ENCODE measurements at places on chromosomes 2 and 18.

GRCh38 chr2:194661431-194661830 is 995.6 kb upstream of the SLC39A10 start:
- DNase-seq = no peak

DNA sequence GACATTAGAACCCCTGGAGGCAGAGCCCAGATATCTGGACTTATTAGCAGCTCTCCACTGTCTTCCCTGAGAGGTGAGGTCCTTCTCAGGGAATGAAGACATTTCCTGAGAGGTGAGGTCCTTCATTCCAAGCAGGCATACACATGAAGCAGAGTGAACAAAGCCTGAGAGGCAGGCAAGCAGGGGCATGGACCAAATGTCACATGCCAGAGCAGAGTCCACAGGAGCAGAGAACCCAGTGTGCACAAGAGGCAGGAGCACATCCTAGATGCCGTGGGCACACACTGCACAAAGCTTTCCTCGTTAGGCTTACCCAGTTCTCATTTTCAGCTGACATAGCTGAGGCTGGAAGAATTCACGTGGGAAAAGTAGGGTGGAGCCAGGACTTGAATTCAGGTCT is 759.9 kb upstream of the HS6ST1 start:
- DNase-seq = no peak

- DNase-seq = no peak
Measured at GRCh38 chr2:150464270-150464669, 23.2 kb downstream of the RND3 start.

GRCh38 chr2:121377646-121378045 is 92.6 kb upstream of the TFCP2L1 start:
- DNase-seq = peak; percentile 1

- no peak for DNase-seq
Measured at GRCh38 chr2:60324536-60324935, 228.9 kb downstream of the BCL11A start.

GRCh38 chr2:70686577-70687460 is 81.2 kb downstream of the ADD2 start:
- no peak for DNase-seq

GRCh38 chr2:24597181-24597870 is 106.3 kb downstream of the NCOA1 start:
- no peak for DNase-seq

- peak; percentile 34 for DNase-seq
Measured at GRCh38 chr18:62522178-62522503, 684 bp upstream of the ZCCHC2 start.

DNA sequence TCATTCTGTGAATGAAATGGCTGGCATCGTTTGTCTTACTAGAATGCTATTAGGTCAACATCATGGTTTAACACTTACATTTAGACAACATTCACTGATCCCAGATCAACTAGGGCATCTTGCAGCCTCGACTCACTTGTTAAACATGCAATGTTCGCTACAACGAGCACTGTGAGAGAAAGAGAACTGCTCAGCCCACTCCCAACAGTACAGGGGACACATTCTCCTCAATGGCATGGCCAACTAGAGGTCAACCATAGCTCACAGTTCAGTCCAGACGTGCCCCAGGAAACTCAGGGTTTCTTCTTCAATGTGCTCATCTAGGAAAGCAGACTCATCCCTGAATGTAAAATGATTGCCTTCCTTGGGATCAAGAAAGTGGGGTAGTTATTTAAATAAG is 5.9 kb downstream of the WIPF1 start:
- DNase-seq = no peak

- no peak for DNase-seq
Measured at GRCh38 chr2:238509903-238510302, 83.2 kb downstream of the ASB1 start.

All from COR-L47 (cell line).